ENCODE measurements at places on chromosomes 6 and 20. TPM values are rescaled to one million over a fixed set of nuclear protein-coding genes. Genes with fewer than 3 reads are reported as not detected.

DNA sequence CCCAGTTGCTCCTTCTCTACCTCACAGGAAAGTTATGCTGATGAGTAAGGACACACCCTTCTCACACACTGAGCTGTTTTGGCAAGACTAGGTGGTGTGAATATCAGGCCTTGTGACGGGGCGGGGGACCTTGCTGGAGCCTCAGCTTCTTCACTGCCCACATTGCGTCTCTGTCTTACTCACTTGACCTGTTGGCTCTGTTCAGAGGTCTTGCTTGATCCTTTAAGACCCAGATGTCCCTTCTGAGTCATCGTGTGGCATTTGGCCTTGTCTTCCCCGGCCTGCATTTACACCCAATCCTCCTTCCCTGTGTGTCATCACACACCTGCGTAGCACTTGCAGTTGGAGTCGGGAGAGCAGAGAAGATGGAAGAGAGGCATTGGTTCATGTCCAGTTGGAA, 8.3 kb upstream of the PRND start:
- H3K27me3 ChIP-seq = no peaks in the 10 kb centered on the region
- DNase-seq = no peak
- no peaks in the 10 kb centered on the region for H3K36me3 ChIP-seq
- no peak overlapping the region for H3K27ac ChIP-seq
- H3K4me3 ChIP-seq = no peak overlapping the region
- H3K4me1 ChIP-seq = no peaks in the 10 kb centered on the region

WFDC10B gene
- total RNA-seq = not detected

ANGPT4 gene
- total RNA-seq = 0.30 TPM

DNA sequence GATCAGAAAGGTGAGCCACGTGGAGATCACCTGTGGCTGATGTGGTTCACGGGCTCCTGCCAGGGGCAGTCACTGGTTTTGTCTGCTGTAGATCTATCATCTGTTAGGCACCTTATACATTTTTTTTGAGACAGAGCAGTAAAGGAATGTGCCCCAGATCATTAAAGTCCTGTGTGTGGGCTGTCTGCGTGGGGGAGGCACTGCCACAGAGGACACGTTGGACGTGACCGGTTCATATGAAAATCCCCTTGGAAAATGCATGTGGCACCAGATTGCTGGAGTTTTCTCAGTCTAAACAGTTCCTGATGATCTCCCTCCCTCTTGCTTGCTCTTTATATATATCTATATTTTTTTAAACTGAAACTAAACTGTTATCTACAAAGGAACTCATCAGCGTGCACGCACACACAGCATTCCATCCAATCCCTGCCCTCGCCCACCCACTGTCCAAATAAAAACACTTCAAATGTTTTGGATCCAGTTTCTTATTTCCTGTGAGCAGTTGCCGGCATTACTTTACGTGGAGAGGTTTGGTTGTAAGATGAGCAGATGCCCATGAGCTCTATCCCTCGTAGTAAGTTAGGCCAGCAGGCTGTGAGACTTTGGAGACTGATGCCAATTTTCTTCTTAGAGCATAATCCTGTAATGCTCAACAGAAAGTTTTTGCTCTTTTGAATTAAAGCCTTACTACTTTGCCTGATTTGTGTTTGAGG, 161.6 kb upstream of the EXOC2 start:
- no peaks in the 10 kb centered on the region for H3K4me1 ChIP-seq
- H3K4me3 ChIP-seq = no peak overlapping the region
- DNase-seq = no peak
- H3K36me3 ChIP-seq = no peaks in the 10 kb centered on the region
- no peak overlapping the region for H3K27ac ChIP-seq

GRCh38 chr6:105310371-105310770, 92.5 kb downstream of the PREP start:
- no peak for DNase-seq
- H3K36me3 ChIP-seq = peaks cover 2% of the 10 kb centered on the region
- no peaks in the 10 kb centered on the region for H3K4me1 ChIP-seq
- H3K4me3 ChIP-seq = no peak overlapping the region

DNA sequence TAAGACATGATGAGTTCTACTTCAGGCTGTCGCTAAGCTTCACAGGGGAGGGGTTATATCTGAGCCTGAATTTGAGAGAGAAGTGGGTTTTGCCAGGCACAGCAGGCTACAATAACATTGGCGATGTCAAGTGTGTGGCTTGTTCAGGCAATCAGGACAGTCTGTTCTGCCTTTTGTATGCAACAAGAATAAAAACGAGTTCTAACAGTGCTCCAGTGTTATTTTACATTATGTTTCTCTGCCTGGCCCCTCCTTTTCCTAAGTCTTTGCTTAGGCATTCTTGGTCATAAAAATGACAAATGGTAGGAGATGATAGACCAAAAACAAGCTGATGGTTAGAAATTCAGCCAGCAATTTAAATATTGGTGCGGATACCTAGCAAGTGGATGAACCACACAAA, 26.8 kb downstream of the PAQR8 start:
- no peaks in the 10 kb centered on the region for H3K36me3 ChIP-seq
- H3K27me3 ChIP-seq = no peaks in the 10 kb centered on the region
- H3K27ac ChIP-seq = peak overlapping the region; percentile 52
- peaks cover 11% of the 10 kb centered on the region for H3K4me1 ChIP-seq
- peak; percentile 35 for DNase-seq

DNA sequence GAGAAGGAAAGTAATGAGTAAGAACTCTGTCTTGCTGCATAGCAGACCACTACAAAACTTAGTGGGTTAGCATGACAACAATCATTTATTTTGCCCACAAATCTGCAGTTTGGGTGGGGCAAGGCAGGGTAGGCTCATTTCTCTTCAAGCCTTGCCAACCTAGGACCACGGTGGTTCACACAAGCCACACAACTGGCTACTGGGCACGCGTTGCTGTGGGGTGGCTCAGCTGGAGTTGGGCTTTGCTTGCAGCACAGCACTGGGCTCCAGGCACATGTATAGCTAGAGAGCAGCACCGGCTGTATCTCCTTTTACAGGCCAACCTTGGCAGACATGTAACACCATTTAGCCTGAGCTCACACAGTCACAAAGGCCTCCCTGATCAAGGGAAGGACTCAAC, 4.6 kb upstream of the NXT1 start:
- no peak overlapping the region for H3K4me3 ChIP-seq
- H3K4me1 ChIP-seq = peaks cover 11% of the 10 kb centered on the region
- DNase-seq = no peak
- no peak overlapping the region for H3K27ac ChIP-seq
- H3K27me3 ChIP-seq = no peaks in the 10 kb centered on the region

TRERF1 gene
- total RNA-seq = 4.8 TPM

- H3K36me3 ChIP-seq = no peaks in the 10 kb centered on the region
- no peaks in the 10 kb centered on the region for H3K27me3 ChIP-seq
- no peak overlapping the region for H3K4me3 ChIP-seq
- DNase-seq = no peak
- H3K27ac ChIP-seq = no peak overlapping the region
These were observed 386.8 kb upstream of the JAG1 start for GRCh38 chr20:11060423-11061185.

CFB gene
- total RNA-seq = 21.8 TPM

DNA sequence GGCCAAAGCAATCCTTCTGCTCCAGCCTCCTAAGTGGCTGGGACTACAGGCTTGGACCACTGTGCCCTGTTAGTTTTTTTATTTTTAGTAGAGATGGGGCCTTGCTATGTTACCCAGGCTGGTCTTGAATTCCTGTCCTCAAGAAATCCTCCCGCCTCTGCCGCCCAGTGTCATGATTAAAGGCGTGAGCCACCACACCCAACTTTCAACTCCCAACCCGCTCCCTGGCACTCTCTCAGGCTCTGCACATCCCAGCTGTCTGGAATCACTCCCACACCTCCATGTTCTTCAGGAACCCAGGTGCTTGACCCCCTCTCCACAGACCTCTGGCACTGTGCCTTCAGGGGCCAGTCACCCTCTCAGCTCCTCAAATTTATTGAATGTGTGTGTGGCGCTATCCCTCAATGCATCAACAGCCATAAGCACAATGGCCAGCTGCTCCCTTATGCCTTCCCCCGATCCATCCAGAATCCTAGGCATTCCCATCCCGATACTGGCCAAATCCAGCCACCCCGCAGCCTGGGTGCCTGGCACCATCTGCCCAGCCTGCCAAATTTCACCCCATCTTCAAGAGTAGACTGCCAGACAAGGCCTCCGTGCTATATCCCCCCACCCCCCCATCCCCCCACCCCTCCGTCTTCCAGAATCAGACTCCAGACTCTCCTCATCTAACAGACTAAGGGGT, 647 bp upstream of the POU5F1 start:
- no peak overlapping the region for H3K4me3 ChIP-seq
- peaks cover 14% of the 10 kb centered on the region for H3K27me3 ChIP-seq
- H3K27ac ChIP-seq = no peak overlapping the region

PKHD1 gene
- 0.11 TPM for total RNA-seq

GRCh38 chr6:150633486-150633834, 33.8 kb downstream of the PLEKHG1 start:
- no peak overlapping the region for H3K4me3 ChIP-seq
- no peaks in the 10 kb centered on the region for H3K36me3 ChIP-seq
- peaks cover 13% of the 10 kb centered on the region for H3K4me1 ChIP-seq
- H3K27me3 ChIP-seq = no peaks in the 10 kb centered on the region
- no peak for DNase-seq
- no peak overlapping the region for H3K27ac ChIP-seq

TNF gene
- total RNA-seq = 0.39 TPM

PXMP4 gene
- 11.7 TPM for total RNA-seq

DNA sequence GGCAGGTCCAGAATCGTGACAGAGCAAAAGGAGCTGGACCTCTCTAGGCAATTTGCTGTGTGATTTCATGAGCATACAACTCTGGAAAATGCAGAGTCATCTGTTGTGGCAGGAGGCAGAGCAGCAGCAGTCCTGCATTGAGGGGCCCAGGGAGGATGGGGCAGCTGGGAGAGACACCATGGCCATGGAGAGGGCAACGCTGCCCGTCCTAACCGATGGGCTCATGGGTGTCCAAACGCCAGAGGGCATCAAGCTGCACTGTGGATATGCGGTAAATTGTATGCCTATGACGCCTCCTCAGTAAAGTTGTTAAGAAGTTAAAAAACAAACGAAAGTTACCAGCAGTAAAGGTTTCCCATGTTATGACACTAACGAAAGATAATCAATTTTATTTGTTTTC, 42.2 kb upstream of the DACT2 start:
- no peak overlapping the region for H3K4me3 ChIP-seq
- no peaks in the 10 kb centered on the region for H3K36me3 ChIP-seq

STMND1 gene
- total RNA-seq = 1.7 TPM

- no peak overlapping the region for H3K27ac ChIP-seq
- H3K4me1 ChIP-seq = peaks cover 19% of the 10 kb centered on the region
- no peaks in the 10 kb centered on the region for H3K27me3 ChIP-seq
These were observed 16.1 kb upstream of the APMAP start for GRCh38 chr20:25008388-25009217.

RRAGD gene
- total RNA-seq = 58.3 TPM

GRCh38 chr20:46230801-46231282, 77.5 kb downstream of the CDH22 start:
- no peaks in the 10 kb centered on the region for H3K36me3 ChIP-seq
- DNase-seq = no peak
- H3K4me3 ChIP-seq = no peak overlapping the region
- no peaks in the 10 kb centered on the region for H3K27me3 ChIP-seq
- H3K4me1 ChIP-seq = peaks cover 7% of the 10 kb centered on the region

GRCh38 chr6:124027392-124027791, 223.7 kb downstream of the NKAIN2 start:
- no peak for DNase-seq
- H3K27ac ChIP-seq = no peak overlapping the region
- no peak overlapping the region for H3K4me3 ChIP-seq
- H3K36me3 ChIP-seq = no peaks in the 10 kb centered on the region

DNA sequence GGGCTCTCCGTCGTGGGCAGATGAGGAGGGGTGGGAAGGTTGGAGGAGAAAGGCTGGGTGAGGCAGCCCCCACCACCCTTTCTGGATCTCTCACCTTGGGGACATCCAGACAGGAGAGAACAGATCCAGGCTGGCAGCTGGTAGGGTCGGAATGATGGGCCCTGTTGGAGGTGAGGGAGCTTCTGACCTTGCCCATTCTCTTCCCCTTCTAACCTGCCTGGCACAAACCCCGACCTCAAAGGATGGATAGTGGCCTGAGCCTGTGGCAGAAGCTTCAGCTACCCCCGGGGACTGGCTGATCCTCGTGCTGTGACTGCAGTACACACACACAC, 6.0 kb upstream of the NPBWR2 start:
- peaks cover 3% of the 10 kb centered on the region for H3K36me3 ChIP-seq
- no peak overlapping the region for H3K27ac ChIP-seq

- no peak for DNase-seq
- no peak overlapping the region for H3K27ac ChIP-seq
- no peaks in the 10 kb centered on the region for H3K27me3 ChIP-seq
These were observed 6.6 kb downstream of the SMPD2 start for GRCh38 chr6:109447087-109447486.

DNA sequence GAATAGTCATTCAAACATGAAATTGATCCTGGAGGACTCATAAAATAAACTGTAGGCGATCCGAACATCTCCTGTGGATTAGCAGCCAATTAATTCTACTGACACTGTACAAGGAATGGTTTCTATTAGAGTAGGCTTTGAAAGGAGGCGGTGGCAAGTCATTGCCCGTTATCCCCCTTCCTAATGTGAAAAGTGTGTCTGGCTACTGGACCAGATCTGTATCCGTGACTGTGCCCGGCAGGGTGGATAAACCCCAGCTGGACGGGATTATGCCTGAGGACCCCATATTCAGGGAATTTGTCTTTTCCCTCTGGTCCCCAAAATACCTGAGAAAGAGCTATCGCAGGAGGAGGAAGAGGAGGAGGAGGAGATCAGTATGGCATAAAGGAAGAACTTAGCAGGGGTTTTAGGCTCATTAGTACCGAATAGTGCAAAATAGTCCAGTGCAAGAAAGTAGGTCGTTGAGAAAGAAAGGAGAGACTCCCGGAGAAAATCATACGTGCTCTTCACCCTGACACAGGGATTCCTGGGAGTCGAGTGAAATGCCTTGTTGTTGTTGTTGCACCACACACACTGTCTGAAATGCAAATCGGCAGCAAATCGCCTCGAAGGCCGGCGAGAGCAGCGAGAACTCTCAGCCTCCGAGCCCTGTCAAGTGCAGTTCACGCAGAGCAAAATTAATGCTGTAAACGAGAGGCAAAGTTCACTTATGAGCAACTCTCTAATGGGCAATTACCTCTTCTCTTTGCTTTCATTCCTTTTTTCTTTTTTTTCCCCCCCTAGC, 178.9 kb upstream of the ARID1B start:
- H3K4me1 ChIP-seq = peaks cover 15% of the 10 kb centered on the region
- H3K27ac ChIP-seq = no peak overlapping the region
- no peak for DNase-seq
- H3K36me3 ChIP-seq = no peaks in the 10 kb centered on the region
- H3K27me3 ChIP-seq = no peaks in the 10 kb centered on the region

FOXF2 gene
- 1.7 TPM for total RNA-seq

PABPC1L gene
- 15.4 TPM for total RNA-seq

- DNase-seq = no peak
- no peak overlapping the region for H3K27ac ChIP-seq
- H3K4me3 ChIP-seq = no peak overlapping the region
- H3K36me3 ChIP-seq = no peaks in the 10 kb centered on the region
These were observed 17.5 kb upstream of the ZNF831 start for GRCh38 chr20:59145924-59146779.

PAX1 gene
- 0.20 TPM for total RNA-seq

RIN2 gene
- total RNA-seq = 49.6 TPM
